ENCODE measurements at places on chromosomes 2 and 18.

DNA sequence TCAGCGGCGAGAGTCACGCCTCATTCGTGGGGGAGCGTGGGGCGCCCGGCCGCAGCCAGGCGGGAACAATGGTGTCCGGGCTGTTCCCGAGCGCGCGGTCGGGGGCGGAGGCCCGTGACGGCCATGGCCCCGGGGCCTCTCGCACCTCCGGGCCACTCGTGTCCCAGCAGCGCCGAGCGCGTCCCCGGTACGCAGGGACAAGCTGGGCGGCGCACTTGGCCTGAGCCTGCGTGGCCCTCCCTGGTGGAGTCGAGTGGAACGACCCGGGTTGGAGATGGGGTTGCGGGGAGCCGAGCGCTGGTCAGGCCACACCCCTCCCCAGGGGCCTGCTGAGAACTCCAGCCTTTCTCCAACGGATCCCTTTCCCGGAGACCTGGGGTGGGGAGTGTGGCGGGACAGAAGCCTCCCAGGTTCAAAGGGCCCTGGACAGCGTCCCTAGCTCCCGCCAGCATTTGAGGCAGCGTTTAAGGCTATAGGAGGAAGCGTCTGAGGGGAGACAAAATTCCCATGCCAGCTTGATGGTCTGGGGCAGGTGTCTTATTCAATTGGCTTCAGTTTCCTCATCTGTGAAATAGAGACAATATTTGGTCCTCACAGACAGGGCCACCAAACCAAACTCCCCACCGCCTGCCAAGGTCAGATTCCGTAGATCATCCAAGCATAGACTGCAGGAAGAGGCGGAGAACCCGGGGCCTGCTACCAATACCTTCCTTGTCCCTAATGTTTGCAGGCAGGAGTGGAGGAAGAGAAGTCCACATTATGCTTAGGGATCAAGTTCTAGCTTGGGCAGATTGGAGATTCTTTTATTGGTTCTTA is 553 bp downstream of the CNDP2 start:
- peak; percentile 83 for DNase-seq

DNA sequence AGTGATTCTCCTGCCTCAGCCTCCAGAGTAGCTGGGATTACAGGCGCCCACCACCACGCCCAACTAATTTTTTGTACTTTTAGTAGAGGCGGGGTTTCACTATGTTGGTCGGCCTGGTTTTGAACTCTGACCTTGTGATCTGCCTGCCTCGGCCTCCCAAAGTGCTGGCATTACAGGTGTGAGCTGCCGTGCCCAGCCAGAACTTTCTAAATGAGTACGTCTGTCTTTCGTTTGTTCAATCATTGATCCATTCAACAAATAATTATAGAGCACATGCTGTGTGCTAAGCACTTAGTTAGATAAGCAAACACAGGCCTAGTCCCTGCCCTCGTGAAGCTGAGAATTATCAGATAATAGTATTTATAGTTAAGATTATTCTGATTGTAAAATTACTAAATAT is 56.5 kb downstream of the TTC39C start:
- DNase-seq = no peak

- no peak for DNase-seq
Measured at GRCh38 chr2:65566617-65567016, 134.2 kb upstream of the SPRED2 start.

- DNase-seq = no peak
Measured at GRCh38 chr2:227052879-227053278, 111.1 kb downstream of the COL4A4 start.

GRCh38 chr18:21686282-21687105 is 18.1 kb downstream of the ABHD3 start:
- DNase-seq = peak; percentile 6

DNA sequence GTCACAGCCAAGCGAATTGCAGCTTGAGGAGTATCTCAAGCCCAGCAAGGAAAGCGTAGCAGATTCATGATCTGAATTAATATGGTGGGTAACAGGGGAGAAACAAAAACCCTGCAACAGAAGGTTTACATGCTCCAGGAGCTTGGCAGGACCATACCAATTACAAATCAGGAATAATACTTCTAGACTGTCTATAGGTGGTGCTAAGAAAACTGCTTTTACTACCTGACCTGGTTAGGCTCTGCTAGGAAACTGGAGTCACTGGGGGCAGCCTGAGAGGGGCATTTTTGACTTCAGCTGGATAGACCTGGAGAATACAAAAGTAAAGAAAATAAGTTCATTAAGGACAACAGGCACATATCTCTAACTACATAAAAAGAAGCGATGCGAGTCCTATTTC is 24.6 kb upstream of the SPOPL start:
- no peak for DNase-seq

DNA sequence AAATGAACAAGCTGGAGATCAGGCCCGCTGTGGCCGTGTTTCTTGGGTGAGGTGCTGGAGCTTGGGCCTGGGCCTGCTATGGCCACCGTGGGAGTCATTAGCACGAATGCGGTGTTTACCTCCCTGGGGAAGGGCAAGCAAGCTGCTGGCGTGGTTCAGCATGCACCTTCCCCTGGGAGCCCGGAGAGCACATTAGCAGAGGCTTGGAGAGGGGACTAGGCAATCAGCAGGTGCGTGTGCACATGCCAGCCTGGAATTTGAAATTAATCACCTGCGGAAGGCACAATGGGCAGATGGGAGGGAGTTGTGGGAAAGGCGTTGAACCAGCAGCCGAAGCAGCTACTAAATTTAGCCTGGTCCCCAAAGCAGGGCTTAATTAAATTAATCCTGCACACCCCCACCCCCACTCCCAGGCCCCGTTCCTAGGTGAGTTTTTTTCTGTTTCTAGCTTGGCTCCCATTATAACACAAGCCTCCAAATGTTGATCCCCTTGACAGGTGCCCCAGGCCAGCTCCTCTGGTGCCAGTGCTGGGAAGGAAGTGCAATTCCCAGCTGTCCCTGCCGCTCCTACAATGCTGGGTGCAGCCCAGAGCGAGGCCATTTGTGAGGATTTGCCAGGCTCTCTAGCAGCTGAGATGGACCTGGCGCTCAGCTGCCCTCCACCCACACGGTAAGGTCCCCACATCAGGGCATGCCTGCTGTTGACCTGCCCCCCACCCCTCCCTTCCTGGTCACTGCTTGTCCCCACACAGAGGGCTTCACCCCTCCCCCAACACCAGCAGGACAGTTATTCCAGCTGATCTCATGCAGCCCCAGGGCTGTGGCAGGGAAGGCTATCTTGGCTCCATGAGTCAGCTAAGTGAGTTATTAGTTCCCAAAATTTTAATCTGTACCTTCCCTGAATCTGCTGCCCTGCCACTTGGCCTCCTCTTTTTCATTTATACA is 115.0 kb downstream of the ZBTB7C start:
- peak; percentile 29 for DNase-seq

DNA sequence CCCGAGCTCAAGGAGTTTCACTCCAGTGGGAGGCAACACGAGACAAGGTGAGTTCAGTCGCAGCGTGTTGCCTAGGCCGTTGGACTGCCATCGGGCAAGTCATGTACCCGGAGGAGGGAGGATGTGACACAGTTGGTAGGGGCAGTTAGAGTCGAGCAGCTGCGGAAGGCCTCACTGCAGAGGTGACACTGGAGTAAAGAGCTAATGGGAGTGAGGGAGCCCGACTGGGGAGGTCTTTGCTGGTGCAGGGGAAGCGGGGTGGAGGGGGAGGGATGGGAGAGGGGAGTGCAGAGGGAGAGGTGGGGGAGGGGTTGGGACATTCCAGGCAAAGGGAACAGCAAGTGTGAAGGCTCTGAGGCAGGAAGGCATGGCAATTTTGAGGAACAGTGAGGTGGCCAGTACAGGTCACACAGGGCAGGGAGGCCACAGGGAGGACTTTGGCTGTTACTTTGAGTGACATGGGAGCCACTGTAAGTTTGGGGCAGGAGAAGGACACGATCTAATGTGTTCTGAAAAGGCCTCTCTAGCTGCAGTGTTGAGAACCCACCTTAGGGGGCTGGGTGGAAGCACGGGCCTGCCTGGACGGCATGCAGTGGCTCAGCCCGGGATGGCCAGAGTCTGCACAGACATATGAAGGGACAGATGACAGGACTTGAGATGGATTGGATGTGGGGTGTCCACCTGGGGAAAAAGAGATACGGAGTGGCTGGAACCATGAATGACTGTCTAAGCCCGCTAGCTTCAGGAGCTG is 61.1 kb downstream of the KCNF1 start:
- no peak for DNase-seq

DNA sequence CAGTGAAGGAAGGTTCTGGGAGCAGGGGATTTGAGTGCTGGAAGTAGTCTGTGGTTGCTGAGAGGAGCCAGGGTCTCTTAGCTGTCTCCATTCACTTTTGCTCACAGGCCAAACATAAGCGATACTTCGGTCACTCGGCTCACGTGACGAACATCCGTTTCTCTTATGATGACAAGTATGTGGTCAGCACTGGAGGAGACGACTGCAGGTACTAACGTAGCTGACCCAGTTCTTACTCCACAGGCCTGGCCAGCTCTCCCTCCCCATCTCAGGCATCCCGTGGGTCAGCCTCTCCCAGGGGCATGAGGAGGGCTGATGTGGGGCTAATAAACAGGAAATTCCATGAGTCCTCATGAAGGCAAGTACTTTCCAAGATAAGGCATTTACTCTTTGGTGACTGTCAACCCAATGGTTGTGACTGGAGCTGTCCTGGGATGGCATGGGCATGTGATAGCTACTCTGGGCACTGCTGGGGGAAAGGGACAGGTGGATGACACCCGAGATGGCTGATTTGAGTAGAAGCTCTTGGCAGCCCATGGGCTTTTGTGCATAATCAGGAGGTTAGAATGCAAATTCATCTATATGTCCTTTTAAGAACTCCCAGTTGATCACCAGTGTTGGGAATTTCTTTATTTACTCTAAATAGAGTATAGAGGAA is 81.6 kb downstream of the RTN4 start:
- no peak for DNase-seq

- peak; percentile 14 for DNase-seq
Measured at GRCh38 chr18:75377926-75378325, 49.6 kb downstream of the SMIM21 start.

GRCh38 chr18:59180150-59180845 is 39.7 kb upstream of the GRP start:
- DNase-seq = peak; percentile 69

- no peak for DNase-seq
Measured at GRCh38 chr18:76991021-76991688, 141.4 kb downstream of the MBP start.

GRCh38 chr2:180516232-180516631 is 464.2 kb upstream of the UBE2E3 start:
- DNase-seq = no peak

DNA sequence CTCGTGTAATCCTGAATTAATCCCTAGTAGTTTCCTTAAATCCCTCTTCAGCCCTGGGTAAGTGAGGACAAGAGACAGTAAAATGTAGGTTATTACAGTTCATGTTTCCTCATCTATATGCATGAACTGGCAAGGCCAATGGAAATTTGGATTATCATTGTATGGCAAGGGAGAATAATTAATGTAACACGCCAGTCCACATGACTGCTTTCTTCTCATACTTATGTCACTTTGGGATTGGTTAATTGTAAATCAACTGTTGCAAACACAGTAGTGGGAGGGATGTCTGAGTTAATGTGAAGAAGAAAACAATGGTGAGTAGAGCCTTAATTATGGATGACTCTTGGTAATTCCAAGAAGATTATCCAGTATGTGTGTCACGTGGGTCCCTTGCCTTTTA is 1.7 kb upstream of the SERPINB7 start:
- no peak for DNase-seq

DNA sequence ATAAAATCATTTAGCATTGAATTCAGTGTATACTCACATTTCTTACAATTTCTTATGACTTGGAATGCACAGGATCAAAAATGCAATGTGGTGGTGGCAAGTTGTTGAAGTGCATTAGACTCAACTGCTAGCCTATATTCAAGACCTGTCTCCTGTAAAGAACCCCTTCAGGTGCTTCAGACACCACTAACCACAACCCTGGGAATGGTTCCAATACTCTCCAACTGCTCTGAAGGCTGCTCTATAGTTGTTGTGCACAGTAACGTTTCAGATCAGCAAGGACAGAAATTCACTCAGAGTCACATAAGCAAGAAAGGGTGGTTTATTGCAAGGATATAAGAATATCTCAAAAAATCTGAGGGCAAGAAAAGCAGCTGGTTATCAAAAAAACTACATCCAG is 6.5 kb downstream of the GKN1 start:
- DNase-seq = no peak

- no peak for DNase-seq
Measured at GRCh38 chr18:24428709-24429108, 2.2 kb downstream of the IMPACT start.

DNA sequence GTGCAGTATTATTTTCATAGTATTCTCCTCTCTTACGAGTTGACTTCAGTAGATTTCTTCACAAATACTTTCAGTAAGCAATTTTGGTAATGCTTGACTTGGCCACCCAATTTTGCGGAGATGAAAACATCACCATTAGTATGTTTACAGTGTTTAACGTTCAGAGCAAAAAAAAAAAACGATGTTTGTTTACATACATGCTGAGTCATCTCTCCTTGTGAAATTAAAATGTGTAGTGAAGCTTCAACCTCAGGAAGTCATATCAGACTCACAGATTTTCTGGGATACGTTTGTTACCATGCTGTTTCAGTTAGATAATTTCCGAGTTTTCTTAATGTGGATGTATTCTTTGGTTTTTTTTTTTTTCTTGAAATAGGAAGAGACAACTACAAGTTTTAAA is 100.1 kb downstream of the CTNNA2 start:
- DNase-seq = no peak

DNA sequence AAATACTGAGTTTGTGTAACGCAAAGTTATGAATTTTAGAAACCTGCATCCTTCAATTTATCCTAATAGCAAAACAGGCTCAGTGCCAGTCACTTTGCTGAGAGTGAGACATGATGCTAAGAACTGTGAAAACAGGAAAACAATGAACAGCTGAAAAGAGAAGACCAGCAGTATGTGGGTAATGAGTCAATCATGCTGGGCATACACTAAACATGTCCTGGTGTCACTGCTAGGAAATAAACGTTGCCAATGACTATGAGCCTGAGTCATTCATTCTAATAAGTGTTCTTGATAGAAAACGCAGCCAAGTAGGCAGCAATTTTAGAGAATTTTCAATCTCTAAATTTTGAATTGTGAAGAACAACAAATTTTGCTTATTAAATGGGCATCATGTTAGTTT is 237.3 kb downstream of the GALR1 start:
- no peak for DNase-seq

GRCh38 chr18:63195326-63196159 is 124.0 kb downstream of the BCL2 start:
- DNase-seq = no peak

GRCh38 chr2:231680992-231681852 is 27.1 kb upstream of the PTMA start:
- peak; percentile 83 for DNase-seq

GRCh38 chr2:118312969-118313756 is 224.9 kb downstream of the INSIG2 start:
- peak; percentile 21 for DNase-seq

DNA sequence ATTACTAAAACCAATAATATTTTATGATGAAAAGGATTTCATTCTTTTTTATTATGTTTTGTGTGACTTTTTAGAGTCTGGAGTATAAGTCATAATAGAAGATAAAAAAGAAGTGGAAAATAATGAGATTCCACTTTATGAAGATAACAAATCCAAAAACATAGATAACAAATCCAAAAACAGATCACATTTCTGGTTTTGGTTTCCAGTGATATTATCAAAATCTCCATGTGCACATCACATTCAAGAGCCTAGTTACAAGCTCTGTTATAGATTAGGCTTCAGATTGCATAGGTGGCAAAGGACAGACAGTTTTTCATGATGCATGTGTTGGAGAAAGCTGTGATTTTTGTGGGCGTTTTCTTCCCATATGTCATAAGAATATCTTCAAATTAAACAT is 648.2 kb downstream of the STK39 start:
- no peak for DNase-seq

- no peak for DNase-seq
Measured at GRCh38 chr2:35391736-35392442, 963.7 kb upstream of the CRIM1 start.

Data from GM23248 (cell line).